ENCODE measurements at places on chromosomes 16 and 17.

DNA sequence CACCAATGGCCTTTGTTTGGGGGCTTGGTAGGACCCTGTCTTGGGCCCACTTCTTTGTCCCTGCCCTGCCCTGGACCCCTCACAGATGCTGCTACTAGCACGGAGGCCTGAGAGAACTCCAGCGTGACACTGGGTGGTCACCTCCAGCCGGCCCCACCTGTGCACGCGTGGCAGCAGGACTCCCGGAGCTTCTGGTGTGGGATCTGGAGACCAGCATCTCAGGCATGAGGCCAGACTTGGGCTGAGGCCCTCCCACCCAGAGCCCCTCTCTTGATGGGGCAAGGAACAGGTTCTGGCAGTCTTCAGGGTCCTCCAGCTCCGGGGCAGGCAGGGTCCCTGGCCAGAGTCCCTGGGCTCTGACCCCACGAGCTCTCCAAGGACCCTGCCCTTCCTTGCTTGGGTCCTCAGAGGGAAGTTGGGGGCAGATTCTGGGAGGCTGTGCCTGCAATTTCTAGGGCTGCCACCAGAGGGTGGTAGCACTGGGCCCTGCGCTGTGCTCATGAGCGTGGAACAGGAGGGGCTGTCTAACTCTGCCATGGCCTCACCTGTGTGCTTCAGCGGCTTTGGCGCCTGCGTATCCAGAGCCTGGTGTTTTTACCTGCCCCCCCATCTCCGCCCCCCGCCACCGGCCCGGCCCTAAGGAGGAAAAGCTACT is 3.1 kb upstream of the BAIAP3 start:
- DNase-seq, result no peak

DNA sequence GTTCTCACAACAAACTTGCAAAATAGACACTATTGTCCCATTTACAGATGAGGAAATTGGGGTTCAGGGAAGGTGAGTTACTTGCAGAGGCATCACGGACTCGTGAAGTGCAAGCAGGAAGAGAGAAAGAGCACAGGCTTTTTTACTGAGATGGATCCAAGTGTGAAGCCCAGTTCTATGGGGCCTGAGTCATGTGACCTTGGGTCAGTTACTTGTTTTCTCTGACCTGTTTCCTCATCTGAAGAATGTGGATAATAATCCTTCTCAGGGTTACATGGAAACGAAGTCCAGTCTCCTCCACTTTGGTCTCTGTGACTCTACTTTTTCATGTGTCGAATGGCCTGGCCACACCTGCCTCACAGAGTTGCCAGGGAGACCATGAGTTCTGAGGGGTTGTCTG is 134.4 kb downstream of the SPACA3 start:
- no peak for DNase-seq

DNA sequence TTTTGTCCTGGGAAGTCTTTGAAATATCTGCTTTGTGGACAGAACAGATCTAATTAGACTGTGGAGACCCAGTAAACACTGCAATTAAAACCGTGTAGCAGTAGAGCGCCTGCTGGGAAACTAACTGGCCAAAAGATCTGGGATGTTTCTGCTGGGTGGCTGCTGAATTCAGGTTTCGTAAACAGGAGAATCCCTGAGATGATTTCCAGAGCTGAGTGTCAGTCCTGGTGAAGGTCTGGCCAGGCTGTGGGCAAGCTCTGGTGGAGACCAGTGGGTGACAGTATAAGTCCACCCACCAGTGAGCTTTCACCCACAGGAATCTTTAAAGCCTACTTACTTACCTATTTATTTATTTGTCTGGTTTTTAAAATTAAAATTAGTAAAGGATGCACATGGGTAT is 257.2 kb downstream of the IRF8 start:
- DNase-seq, result no peak

- DNase-seq, result no peak
These were observed 37.8 kb downstream of the MSI2 start for GRCh38 chr17:57294101-57294500.

- DNase-seq, result no peak
These were observed 8.5 kb downstream of the NDE1 start for GRCh38 chr16:15658556-15658955.

DNA sequence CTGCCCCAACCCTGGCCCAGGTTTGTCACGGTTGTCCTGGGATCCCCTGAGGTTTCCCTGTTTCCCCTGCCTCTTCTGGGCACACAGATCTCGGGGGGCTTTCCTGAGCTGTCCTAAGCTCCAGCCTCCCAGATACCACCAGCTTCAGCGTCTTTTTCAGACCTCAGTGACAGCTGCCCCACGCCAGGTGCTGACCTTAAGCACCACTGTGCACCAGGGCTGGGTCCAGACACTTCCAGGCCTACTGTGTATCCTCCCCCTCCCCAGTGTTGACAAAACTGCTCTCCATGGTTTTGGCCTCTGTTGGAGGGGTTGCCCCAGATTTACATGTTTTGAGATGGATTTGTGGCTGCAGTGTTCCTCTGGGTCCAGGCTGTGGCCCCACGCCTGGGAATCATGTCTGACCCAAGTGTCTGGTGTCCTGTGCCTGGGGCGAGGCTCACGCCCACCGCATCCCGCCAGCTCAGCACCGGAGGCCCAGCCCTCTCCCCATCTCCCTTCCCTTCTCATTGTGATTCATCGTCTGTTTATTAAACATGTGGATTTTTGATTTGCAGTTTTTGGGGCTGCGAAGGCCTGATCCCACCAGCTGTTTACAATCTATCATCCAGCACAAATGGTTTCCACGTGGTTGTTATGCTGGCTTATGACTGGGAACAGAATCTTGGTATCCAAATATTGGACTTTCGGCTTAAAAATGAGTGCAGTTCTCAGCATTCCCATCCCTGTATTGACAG is 82.1 kb downstream of the METRNL start:
- DNase-seq, result peak; percentile 84

- DNase-seq, result no peak
These were observed 3.2 kb upstream of the ELOB start for GRCh38 chr16:2779978-2780898.

GRCh38 chr16:66888647-66889615 is 8.6 kb downstream of the PDP2 start:
- no peak for DNase-seq

DNA sequence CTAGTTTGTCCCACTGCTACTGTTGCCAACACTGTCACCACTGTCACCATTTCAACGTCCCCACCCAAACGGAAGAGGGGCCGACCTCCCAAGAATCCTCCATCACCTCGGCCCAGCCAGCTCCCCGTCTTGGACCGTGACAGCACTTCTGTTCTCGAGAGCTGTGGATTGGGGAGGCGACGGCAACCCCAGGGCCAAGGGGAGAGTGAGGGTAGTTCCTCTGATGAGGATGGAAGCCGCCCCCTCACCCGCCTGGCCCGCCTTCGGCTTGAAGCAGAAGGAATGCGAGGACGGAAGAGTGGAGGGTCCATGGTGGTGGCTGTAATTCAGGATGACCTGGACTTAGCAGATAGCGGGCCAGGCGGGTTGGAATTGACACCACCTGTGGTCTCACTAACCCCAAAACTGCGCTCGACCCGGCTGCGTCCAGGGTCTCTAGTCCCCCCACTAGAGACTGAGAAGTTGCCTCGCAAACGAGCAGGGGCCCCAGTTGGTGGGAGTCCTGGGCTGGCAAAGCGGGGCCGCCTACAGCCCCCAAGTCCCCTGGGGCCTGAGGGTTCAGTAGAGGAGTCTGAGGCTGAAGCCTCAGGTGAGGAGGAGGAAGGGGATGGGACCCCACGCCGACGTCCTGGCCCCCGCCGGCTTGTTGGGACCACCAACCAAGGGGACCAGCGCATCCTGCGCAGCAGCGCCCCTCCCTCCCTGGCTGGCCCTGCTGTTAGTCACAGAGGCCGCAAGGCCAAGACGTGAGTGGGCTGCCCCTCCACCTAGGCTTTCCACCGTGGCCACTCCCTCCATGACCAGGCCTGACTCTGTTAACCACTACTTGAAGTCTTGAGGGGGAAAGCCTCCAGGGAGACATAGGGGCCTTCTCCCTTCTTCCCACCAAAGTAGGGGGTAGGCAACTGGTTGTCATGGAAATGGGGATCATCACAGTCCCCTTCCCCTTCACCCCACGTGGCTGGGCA is 9.0 kb upstream of the PHKG2 start:
- DNase-seq, result no peak

DNA sequence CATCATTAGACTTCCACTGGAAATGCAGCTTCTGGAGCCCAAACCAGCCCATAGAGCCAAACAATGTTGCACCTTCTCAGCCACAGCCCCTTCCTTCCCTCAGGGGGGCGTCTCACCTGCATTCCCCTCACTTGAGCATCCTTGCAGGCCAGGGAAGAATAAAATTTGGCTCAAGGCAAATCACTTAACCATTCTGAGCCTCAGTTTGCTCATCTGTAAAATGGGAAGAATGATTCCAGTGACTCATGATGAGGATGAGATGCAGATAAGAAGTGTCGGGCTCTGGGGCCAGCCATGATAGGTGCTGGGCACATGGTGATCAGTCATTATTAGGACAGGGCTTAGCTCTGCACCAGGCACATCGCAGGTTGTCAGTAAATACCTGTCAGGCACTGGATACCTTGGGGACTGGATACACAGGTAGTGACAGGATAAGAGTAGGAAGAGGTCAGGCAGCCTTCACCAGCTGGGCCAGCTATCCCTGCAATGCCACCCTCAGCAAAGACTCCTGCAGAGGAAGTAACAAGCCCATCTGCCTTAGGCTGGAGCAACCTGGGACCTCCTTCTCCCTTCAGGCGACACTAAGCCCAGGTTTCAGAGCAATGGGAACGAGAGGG is 208.0 kb upstream of the TNRC6C start:
- no peak for DNase-seq

DNA sequence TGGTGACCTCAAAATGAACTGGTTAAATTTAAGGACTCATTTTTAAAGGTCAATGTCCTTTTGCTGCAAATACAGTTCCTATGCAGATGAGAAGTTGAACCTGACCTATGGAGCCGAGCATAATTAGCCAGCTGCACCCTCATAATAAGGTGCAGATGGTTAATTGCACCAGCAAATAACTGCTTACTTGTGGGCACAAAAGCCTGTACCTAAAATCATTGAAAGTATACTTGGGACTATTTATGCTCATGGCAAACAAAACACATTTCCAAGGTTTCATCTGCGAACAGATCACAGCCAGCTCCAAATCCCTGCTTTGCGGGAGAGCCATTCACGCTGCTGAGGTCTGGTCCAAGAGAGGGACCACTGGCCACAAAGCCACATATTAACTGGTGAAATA is 13.0 kb downstream of the HYDIN start:
- DNase-seq, result no peak
